Activated CD4-positive, alpha-beta memory T cell treated with anti-CD3 and anti-CD28 coated beads, Interleukin-2, amount 10 ng/mL, durations not matched to agents 7 days and 5 days (primary cell): ENCODE measurements at places on chromosomes 16 and 17.

- peak; percentile 38 for DNase-seq
These were observed 955 bp downstream of the ACLY start for GRCh38 chr17:41917679-41918313.

DNA sequence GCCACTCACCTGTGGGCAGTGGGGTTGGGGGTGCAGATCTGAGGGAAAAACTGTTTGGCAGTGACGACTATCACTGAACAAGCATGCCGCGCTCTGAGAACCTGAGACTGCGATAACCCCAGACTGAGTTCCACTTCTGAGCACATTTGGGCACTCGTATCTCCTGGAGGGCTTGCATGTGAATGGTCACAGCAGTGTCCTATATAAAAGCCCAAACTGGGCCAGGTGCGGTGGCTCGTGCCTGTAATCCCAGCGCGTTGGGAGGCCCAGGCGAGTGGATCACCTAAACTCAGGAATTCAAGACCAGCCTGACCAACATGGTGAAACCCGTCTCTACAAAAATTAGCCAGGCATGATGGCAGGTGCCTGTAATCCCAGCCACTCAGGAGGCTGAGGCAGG, 18.7 kb downstream of the ATP2C2 start:
- no peak for DNase-seq

- DNase-seq = no peak
These were observed 574.3 kb upstream of the CA10 start for GRCh38 chr17:52732841-52733240.

DNA sequence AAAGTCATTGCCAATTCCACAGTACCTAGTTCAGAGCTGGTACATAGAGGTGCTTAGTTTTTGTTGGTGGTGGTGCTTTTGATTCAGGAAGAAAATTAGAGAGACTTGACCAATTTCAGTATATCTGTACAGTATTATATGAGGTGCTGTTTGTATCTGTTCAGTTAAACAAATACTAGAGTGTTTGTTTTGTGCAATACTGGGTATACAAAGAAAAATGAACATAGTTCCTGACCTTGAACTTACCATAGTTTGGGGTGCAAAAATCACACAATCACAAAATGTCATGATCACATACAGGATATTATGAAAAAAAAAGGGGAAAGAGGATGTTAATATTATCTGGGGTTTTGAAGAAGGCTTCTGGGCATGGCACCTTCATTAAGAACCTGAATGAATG, 39.8 kb upstream of the GOT2 start:
- no peak for DNase-seq

DNA sequence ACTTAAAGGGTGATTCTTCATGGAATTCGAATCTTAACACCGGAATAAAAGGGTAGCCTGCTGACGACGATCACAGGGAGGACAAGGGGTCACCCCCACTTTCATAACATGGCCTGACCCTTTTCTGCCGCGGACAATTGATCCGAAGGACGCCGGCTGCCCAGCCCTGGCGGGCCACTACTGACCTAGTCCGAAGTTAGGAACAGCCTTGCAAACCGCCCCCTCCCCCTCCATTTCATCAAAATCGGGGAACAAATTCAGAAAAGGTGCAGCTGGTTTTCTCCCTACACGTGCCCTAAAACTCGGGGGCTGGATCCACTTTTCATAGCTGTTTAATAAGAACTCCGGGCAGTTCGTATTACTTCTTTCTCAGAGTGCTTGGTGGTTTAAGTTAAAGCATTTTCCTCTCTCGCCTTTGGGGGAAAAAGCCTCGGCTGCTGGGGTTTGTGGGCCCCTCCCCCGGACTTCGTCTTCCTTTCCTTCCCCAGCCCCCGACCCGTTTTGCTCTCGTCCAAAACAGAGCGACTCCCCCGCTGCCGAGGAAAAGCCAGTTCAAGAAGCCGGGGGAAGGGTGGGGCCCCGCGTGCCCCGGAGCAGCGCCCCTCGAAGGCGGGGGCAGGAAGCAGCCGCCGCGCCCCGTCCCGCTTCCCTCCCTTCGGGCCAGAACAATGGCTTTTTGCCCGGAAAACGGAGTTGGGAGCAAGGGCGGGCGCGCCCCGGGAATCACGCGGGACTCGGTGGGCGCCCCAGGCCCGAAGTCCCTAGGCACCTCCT, 641 bp upstream of the CBX2 start:
- DNase-seq = peak; percentile 42

- DNase-seq = peak; percentile 59
These were observed 982 bp downstream of the SPAG9 start for GRCh38 chr17:51119415-51120356.

DNA sequence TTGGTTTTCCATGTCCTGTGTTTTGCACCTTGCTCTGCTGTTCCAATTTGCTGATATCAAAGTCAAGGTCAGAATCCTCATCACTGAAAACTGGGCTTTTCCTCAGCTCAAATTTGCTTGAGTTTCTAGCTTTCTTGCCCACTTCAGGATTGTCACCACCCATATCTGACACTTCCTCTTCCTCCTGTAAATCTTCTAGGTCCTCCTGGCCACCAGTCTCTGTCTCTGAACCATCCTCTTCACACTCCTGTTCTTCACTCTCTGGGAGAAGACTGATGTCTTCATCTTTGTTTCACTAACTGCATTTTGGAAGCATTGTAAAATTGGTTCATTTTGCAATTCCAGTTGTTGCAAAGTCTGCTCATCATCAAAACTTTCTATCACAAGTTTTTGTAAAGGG, 63.4 kb upstream of the RBL2 start:
- DNase-seq = no peak

GRCh38 chr17:56320443-56320842, 167.2 kb downstream of the ANKFN1 start:
- no peak for DNase-seq

DNA sequence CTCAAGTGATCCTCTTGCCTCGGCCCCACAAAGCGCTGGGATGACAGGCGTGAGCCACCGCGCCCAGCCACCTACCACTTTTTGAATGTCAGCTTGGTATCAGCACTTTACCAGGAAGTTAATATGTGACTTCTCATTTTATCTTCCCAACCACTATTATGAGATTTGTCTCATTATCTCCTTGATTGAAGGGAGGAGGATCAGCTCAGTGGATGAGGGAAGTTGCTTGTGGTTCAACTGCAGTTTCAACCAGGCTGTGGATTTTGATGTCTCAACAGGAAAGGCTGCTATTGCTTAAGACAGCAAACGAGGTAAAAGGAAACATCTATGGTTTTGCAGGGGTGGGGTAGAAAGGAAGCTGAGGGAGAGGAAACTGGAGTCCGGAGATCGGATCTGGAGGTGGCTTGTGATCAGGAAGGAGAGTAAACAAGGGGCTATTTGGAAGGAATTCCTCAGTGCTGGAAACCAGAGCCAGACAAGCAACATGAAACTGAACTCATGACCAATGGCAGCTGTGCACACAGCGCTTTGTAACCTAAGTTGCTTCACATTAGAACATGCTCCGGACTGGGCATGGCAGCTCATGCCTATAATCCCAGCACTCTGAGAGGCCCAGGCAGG, 180.5 kb downstream of the VPS53 start:
- no peak for DNase-seq

- peak; percentile 91 for DNase-seq
These were observed at the start of gene EPOP for GRCh38 chr17:38674749-38675615. Gene EPOP, minus strand, starts transcription at chr17:38674957. Its CDS starts 462 bp downstream, at chr17:38674495.

DNA sequence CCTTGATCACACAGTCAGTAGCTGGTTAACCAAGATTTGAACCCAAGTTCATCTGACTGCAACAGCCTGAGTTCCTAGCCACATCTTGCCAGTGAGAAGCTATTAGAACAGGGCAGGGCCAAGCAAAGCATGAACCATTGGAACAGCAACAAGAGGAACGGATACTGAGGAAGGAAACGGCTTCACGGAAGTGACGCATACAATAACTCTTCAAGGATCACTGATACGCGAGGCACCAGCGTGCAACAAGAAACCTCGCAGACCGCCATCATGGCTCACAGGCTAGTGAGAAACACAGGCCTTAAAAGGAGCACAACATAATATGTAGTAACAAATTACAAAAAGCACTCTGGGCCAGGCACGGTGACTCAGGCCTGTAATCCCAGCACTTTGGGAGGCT, 114.9 kb downstream of the CDYL2 start:
- no peak for DNase-seq
